Kidney (tissue), 22 donors: ENCODE measurements at places on chromosomes 2 and 18.

- peak; percentile 14 for DNase-seq
Measured at GRCh38 chr2:186887107-186888090, 38.4 kb upstream of the ZSWIM2 start.

DNA sequence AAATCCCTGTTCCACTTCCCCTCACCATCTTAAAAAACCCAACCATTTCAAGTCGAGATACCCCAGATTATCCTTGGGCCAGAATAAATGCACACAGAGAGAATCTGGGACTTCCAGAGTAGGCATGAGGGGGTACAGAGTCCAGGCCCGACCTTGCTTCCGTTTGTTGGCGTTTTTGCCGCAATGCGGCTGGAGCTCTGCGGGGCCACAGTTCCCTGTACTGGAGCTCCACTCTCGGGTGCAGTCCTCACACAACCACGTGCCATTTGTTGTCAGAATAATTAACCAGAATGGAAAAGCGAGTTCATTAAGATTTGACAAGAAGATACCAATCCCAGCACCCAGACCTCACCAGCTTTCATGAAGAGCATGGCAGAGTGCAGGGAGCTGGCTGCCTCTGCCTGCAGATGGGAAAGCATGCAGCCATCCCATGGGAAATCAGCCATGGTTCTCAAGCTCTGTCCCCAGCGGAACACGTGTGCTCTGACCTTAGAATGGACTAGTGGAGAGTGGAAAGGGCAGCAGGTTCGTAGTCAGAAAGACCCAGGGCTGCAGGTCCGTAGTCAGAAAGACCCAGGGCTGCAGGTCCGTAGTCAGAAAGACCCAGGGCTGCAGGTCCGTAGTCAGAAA lies 472.8 kb downstream of the EIPR1 start:
- no peak for DNase-seq

- no peak for DNase-seq
Measured at GRCh38 chr18:77255426-77256105, 5.9 kb downstream of the GALR1 start.

- DNase-seq = no peak
Measured at GRCh38 chr2:141767691-141768090, 363.1 kb downstream of the LRP1B start.
